ENCODE measurements at places on chromosomes 16 and 17.
A peak's percentile ranks its signal among the peaks of the same experiment; 100 is the strongest.

DNA sequence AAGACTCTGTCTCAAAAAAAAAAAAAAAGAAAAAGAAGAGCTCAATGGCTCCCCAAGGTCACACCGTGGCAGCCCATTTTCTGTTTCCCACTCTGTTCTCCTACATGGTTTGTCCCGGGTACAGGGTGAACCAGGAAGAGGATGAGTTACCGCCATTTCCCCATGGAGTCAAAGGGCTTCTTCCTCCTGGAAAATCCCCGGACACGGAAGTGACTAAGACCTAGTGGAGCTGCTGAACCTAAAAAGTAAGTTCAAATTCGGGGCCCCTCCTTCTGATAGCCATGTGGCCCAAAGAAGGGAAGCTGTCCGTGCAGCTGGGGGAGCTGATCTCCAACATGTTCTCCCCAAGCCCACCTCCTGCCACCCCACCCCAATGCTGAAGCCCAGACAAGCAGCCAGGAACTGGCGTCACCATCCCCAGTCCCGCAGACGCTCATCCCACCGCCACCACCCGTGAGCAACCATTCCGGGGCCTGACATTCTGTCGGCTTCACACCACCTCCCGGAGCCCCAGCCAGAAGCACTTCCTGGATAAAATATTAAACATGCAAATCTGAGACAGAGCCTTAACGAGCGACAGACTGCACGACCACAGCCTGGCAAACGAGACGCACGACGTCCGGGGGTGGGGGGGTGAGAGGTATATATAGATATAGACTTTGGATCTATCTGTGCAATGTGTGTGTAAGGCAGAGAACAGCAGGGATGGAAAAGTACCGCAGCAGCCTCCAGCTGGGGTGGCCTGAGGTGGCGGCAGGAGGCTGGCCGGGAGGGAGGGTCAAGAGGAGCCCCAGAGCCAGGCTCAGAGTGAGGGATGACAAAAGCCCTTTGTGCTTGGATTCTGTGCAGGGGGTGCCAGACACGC is 17.6 kb downstream of the EPOP start:
- no peak for DNase-seq

DNA sequence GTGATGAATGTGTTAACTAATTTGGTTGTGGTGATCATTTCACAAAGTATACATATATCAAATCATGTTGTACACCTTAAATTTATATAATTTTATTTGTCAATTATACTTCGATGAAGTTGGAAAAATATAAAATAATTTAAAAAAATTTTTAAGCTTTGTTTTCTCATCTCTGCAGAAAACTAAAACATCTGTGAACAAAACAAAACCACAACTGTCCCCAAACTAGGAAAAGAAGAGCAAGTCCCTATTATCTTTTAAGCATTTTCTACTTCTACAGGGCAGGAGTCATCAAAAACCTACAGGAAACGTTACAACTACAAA is 6.5 kb downstream of the HSDL1 start:
- no peak for DNase-seq

DNA sequence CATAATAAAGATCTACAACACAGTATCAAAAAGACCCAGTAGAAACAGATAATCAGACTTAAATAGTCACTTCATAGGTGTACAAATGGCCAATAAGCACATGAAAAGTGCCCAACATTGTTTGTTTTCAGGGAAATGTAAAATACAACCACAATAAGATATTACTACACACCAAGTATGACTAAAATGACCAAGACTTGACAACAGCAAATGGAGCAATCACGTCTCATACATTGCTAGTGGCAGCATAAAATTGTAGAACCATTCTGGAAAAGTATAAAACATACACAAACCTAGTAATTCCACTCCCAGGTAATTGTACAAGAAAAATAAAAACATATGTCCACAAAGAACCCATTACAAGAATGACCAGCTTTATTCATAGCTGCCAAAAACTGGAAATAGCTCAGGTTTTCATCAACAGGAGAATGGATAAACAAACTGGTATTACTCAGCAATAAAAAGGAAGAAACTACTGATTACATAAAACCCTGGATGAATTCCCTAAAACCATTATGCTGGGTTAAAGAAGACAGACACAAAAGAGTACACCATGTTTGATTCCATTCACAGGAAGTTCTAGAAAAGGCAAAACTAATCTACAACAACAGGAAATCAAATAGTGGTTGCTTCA is 85.6 kb downstream of the TTC19 start:
- peak; percentile 2 for DNase-seq

DNA sequence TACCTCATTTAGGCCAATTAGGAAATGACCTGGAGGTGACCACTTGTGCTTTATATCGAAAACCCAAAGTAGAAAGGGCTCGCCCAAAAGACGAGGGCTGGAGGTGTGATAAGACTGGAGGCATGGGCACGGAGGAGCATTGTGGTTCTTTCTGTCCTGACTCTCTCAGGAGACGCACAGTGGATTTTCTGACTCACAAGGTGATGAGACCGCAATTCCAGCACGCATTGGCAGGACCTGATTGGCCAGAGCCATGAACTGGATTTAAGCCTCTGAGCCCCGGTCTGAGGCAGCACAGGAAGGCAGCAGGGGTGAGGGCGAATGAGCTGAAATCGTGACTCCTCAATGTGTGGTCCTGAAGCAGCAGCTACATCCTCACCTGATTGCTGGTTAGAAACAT is 559.1 kb upstream of the SALL1 start:
- no peak for DNase-seq

DNA sequence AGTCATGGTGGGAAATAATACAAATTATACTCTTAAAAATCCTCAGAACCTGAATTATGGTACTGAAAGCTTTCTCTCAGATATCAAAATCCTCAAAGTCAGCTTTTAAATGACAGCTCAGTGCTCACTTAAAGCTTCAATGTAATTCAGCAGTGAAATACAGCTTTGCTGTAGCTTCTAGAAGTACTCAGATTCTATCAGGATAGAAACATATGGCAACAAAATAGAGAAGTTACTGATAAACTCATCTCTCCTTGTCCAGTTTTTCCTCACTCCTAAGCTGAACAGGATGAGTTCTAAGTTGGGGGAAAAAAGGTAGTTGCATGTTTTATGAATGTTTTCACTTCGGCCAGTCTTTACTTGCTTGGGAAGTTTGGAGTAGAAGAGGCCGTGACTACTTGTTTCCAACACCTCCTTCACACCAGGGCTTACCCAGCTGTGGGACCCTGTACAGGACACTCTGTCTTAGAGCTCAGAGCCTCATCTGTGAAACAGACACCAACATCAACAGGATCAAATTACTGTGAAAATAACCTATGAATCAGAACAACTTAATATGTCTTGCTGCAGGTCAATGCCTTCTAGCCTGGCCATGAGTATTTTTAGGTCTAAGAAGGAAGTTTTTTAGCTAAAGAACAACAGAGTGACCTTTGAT is 30.2 kb downstream of the OGFOD1 start:
- no peak for DNase-seq

DNA sequence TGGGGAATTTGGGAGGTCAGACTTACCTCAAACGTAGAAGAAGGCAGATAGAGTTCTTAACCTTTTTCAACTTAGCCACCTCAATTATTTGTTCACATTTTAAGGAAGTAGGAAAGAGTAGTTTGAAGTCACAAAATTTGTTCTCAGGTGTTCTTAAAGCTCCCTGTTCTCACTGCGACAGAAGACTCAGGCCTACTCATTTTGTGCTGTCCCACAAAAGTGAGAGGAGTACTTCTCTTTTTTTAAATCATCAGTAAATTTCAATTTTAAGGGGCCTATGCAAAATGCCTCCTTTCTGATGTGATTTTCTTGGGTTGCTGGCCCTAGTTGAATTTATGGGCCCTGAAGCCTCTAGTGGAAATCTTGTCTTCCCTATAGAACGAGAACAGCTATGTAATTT is 133.4 kb downstream of the MAP2K6 start:
- DNase-seq, result no peak

- DNase-seq, result no peak
Measured at GRCh38 chr17:74137416-74137815, 66.1 kb upstream of the RPL38 start.

DNA sequence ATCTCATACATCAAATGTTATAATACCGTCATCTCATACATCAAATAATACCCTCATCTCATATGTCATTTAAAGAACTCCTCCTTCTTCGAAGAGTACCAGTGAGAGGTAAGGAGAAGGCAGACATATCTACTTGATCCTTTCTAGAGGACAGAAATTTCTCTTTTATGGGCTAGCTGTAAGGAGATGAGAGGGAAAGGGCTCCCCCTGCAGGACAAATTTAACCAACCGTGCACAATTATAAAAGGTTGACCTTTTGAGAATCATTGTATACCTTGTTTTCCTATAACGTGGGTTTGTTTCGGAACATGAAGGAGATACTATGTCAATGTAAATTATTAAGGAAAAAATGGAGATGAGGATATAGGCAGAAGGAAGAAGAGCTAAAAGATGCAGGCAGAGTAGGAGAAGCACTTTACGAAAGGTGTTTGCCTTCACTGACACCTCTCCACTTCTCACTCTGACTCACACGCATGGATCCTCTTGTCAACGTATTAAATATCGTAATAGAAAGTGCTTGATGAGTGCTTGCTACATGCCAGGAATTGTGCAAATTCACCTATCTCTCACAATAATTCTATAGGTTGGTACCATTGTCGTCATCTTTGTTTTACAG is 465.9 kb upstream of the ERCC4 start:
- DNase-seq, result no peak

GRCh38 chr17:80116921-80117380 is 15.6 kb downstream of the GAA start:
- no peak for DNase-seq

DNA sequence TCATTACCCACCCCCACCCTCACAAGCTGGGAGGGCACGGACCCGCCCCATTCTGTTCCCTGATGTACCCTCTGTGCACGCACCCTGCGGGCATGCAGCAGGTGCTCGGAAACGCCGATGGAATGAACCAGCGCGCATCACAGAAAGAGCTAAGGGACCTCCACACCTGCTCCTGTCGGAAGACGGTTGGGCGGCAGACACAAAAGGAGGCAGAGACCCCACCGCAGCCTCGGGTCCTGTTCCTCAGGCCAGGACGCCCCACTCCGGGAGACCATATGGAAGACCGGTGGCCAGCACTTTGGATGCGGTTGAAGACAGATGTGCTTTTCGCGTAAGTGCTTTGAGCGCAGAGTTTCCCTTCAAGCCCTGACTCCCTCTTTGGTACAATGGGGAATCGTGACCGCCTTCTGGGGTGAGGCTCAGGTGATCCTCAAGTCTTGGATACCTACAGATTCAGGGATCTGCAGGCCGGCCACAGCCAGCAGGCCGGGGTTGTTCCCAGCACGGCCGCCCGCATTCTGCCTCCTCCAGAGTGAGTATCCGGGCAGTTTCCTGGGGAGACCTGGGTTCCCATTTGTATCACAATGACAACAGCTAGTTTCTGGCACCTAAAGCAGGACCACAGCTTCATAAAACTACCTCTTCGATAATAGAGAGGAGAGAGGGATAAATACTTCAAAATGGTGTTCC is 123.1 kb downstream of the FOXL1 start:
- no peak for DNase-seq

- DNase-seq, result no peak
Measured at GRCh38 chr16:51763072-51763661, 612.1 kb upstream of the SALL1 start.

DNA sequence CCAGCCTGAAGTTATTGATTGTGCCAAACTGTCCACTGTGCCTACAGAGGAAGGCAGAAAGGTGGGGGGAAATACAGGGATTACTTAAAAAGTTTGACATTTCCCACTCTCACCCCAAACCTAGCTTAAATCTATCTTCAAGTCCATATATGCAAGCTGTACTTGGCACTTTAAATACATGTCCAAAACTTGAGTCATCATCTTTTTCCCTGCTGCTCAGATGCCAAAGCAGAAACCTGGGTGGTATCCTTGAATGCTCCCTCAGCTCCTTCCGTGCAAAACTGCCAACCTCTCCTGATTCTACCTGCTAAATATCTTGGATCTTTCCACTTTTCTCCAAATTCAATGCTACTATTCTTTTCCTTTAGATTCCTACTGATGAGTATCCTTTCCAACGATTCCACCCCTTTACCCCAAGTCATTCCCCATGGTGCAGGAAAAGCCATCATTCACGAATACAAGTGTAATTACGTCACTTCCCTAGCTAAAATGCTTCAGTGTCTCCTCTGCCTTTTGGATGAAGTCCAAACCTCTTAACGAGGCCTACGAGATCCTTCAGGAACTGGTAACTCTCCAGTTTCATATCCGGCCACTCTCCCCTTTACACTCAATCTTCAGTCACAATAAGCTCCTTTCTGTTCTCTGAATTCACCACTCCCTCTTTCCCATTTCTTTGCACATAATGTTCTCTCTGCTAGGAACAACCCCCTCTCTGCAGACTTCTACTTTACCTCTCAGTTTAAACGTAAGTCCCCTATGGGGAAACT is 9.3 kb downstream of the BECN1 start:
- DNase-seq, result no peak

All from amniotic stem cell (primary cell).